Stimulated activated naive CD4-positive, alpha-beta T cell (primary cell): ENCODE measurements at places on chromosomes 4 and X.

- no peak for DNase-seq
These were observed 203.3 kb downstream of the ANTXR2 start for GRCh38 chr4:79869597-79870237.

DNA sequence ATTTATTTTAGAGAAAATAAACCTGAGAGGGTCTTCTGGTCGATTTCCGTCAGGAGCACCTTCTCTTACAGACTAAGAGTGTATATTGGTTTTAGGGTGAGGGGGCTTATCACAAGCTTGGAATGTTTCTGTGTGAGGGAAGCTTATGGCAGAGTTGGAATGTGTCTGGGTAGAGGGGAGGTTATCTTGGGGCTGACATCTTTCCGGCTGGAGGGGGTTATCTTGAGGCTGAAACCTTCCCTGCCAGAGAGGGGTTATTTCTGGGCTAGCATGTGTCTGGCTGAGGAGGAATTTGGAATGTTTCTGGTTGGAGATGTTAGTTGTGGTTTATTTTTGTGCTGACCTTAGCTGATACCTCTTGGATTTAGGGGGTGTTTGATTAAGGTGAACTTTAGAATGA is 1312.1 kb downstream of the ADGRL3 start:
- no peak for DNase-seq

DNA sequence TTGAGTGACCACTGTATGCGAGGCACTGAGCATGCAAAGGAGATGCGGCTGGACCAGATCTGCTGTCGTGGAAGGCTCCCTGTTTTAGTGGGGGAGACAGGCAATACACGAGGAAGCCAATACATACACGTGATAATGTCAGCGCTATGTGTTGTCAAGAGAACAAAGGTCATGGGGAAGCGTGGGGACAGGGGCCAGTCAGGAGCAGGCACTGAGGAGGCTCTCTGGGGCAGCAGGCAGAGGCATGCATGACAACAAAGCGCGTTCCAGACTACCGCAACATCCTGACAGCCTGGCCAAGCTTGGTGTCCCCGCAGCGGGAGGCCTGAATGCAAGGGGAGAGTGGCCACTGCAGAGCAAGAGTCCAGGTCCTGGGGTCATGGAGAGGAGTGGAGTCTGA is 61.9 kb downstream of the DCTD start:
- DNase-seq = no peak

DNA sequence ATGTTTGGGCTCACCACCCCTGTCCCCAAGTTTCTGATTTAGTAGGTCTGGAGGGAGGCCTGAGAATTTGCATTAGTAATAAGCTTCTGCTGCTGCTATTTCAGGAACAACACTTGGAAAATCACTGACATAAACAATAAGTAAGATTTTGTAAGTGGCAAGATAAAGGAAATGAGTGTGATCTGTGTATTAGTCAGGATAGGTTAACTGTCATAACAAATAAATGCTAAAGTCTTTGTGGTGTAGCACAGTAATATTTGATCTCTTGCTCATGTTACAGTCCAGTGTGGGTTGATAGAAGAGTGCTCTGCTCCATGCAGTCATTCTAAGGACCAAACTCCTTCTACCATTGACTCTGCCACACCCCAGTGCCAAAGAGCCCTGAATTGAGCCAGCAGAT is 67.0 kb downstream of the NHS start:
- no peak for DNase-seq

DNA sequence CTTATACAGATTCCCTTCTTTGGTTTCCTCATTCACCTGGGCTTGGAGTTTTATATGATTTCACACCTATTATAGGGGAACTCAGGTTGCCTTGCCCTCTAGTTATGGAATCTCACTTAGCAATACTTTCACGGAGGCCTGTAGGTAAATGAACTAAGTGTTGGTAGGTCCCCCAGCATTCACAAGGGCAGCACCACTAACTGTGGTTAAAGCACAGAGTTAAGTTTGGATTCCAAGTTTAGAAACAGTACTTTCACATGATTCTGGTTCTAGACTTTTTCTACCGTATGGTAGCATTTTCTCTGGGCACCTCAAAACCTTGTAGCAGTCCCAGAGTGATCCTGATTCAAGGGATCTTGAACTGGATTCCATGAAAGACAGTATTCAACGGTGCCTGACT is 46.4 kb downstream of the SH2D1A start:
- no peak for DNase-seq

- no peak for DNase-seq
These were observed 52.3 kb upstream of the LSM6 start for GRCh38 chr4:146123231-146123630.

DNA sequence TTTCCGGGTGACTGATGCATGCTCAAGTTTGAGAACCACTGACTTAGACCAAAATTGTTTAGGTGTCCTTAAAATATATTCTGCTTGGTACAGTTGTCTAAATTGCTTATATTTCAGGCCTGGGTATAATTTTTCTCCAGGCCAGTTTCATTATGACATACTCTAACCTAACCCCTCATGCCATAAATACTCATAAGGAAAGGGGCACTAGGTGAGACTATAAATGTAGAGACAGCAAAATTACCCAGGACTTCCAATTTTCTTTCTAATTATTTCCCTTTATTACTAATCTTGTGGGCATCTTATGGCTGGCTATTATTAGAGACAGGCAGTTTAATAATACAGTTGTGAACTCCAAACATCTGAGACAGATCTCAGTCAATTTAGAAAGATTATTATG is 150.2 kb downstream of the RRAGB start:
- no peak for DNase-seq

GRCh38 chr4:88060431-88060830 is 53.0 kb downstream of the PKD2 start:
- DNase-seq = no peak

GRCh38 chr4:170339522-170339921 is 249.8 kb upstream of the AADAT start:
- no peak for DNase-seq

DNA sequence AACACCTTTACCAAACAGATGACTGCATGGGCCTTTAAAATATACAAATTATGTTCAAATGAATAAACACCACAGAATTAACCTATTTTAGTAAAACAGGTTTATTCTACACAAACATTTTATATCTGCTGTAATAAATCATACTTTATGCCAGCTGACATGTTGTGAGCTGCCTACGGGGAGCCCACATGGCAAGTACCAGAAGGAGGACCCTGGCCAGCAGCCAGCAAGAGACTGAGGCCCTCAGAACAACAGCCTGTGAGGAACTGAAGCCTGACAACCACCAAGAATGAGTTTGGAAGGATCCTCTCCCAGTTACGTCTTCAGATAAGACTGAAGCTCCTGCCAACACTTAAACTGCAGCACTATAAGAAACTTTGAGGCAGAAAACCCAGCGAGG is 377.0 kb downstream of the PDGFC start:
- no peak for DNase-seq

- DNase-seq = no peak
These were observed 29.0 kb downstream of the LRPAP1 start for GRCh38 chr4:3502941-3503936.

DNA sequence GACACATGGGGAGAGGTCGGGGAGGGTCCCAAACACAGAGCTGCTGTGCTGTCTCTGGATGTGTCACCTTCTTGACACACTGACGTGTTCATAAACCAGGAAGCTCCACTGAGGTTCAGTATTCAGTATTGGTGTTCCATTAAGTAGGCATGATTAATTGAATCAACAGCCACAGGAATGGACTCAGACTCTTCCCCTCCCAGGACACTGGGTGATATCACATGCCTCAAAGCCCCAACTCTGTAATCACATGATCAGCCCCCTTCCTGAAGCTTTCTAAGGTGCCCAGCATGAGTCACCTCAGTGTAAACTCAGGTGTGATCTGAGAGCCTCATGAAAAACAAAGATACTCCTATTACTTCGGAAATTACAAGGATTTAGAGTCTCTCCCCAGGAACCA is 21.1 kb upstream of the HNRNPD start:
- no peak for DNase-seq

DNA sequence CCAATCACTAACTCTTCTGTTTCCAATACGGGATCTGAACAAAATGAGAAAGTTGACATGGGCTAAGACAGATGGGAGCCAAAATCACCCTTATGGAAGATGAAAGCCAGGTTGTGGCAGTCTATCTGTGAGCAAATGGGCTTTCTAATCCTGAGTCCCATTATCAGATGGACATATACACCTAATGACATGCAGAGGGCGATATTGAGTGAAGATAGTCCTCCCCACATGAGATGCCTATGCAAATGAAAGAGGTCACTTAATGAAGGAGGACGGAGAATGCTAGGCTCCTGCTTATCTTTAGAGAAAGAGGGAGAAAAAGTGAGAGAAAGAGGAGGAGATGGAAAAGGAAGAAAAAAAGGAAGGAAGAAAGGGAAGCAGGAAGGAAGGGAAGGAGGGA is 547.5 kb downstream of the NLGN4X start:
- DNase-seq = no peak

- peak; percentile 60 for DNase-seq
These were observed 7.4 kb downstream of the SNCA start for GRCh38 chr4:89829470-89830138.

- DNase-seq = no peak
These were observed 4.4 kb upstream of the APBB2 start for GRCh38 chr4:41218703-41219102.

GRCh38 chr4:138938366-138938690 is 77.3 kb upstream of the NOCT start:
- DNase-seq = no peak

DNA sequence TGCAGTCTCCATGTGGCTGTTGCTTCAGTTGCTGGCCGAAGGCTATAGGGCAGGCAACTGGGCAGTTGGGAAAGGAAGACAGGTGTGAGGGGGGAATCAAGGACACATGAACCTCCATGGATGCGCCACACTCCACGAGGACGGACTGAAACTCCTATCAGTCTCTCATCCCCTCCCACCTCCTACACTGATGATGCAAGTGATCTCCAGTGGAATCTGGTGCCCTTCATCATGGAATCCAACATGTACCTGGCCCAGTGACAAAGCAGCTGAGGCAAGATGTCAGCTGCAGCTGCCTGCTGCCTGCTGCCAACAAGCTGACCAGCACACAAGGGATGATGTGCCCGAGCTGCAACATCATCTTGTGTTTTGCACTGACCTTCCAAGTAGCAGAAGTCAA is 26.0 kb upstream of the MGST2 start:
- no peak for DNase-seq

DNA sequence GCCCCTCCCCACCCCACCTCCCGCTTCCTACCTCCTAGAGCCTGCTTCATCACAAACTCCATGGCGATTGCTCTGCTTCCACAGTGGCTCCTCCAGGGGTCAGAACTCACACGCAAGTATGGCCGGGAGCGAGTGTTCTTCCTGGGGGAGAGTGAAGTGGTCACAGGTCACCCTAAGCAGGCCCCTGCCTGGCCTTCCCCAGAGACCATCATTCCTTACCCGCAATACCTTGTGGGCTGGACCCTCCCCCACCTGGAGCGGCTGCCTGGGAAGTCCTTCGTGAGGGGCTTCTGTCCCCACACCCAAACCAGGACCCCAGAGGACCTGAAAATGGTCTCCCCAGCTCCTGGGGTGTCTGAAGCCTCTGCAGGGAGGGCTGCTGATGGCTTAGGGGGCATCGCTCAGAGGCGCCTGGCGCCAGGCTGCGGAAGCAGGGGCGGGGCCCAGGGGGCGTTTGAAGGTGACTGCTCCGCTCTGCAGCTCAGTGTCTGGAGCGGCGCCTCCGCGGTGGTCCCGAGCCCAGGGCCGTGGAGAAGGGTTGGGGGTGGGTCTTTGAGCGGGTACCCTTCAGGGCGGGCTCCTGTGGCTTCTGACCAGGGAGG is 1.4 kb downstream of the CPLX1 start:
- no peak for DNase-seq

DNA sequence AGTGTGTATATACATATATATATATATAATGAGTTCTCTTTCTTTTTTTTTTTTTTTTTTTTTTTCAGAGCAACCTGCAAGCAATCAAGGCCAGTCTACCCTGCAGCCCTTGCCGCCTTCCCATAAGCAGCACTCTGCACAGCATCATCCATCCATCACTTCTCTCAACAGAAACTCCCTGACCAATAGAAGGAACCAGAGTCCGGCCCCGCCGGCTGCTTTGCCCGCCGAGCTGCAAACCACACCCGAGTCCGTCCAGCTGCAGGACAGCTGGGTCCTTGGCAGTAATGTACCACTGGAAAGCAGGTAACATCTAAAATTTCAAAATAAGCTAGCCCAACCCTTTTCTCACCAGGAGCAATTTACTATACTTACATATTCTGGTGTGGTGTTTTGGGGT is 316.3 kb downstream of the DCTD start:
- DNase-seq = no peak

GRCh38 chrX:56764153-56764974 is 35.3 kb downstream of the NBDY start:
- no peak for DNase-seq

DNA sequence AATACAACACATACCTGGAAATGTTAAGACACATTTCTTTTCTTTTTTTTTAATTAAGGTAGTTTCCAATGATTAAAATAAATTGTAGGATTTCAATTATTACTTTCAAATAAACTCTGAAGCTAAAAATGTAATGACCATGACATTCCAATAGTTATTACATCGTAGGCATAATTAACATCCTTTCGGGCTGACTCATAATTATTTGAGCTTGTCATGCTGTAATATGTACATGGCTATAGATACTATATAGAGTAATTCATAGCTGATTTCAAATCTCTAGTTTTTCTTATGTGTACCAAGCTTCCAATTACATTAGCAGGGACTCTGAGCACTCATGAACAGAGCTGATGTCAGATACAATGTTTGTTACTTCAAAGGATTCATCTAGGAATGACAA is 125.7 kb upstream of the GABRG1 start:
- DNase-seq = no peak

DNA sequence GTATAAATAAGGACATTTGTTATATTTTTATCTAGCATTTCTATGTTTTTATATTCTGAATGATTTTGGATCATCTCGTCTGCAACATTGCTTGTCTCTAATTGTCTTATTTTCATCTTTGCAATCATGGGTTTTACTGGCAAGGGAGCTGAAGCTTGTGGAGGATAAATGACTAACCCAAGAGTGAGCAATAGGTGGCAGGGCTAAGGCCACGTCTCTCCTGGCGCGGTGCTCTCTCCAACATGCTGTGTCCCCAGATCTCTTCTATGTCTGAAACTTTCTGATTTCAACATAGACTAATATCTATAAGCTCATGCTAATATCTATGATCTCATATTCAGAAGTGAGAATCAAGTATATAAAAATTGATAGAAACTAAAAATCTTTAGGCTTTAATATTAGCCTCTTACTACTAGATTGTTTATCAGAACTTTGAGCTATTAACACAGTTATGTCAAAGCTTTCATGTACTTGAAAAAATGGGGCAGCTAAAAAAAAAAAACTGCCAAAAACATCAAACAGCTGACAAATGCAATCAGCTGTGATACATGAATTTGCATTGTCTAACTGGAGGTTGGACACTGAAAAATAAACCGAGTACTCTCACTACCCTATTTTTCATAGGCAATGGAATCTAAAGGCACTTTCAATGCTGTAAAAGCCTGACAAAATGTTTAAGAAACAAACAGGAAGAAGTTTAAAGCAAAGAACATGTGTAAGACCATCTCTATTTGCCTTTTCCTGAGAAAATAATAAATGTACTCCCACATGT is 169.2 kb downstream of the TMA16 start:
- DNase-seq = no peak

GRCh38 chr4:25098964-25099891 is 61.0 kb downstream of the SEPSECS start:
- DNase-seq = no peak

GRCh38 chr4:78439328-78439727 is 112.2 kb upstream of the ANXA3 start:
- no peak for DNase-seq
